ENCODE measurements at places on chromosomes 6 and 20.

DNA sequence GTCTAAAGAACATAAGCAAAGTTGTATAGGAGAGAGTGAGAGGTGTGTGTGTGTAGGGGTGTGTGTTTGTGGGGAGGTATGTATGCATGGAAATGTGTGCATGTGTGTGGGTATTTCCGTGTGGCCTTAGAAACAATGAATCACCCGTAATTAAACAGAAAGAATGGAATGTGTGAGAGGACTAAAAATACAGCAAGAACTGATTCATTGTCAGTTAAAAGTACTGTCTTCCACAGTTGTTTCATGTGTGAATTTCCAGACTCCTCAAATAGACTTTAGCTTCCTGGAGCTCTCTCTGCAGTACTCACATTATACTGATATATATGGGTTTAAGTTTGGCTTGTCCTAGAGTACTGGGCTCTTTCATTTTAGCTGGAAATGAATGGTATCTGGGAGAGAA is 145.7 kb downstream of the RIMS1 start:
- DNase-seq: no peak

- no peak for DNase-seq
Measured at GRCh38 chr20:59378396-59378795, 78.0 kb downstream of the EDN3 start.

- no peak for DNase-seq
Measured at GRCh38 chr6:90465686-90466085, 121.2 kb downstream of the MAP3K7 start.

- DNase-seq: peak; percentile 29
Measured at GRCh38 chr6:133245422-133245903, 4.3 kb downstream of the EYA4 start.

DNA sequence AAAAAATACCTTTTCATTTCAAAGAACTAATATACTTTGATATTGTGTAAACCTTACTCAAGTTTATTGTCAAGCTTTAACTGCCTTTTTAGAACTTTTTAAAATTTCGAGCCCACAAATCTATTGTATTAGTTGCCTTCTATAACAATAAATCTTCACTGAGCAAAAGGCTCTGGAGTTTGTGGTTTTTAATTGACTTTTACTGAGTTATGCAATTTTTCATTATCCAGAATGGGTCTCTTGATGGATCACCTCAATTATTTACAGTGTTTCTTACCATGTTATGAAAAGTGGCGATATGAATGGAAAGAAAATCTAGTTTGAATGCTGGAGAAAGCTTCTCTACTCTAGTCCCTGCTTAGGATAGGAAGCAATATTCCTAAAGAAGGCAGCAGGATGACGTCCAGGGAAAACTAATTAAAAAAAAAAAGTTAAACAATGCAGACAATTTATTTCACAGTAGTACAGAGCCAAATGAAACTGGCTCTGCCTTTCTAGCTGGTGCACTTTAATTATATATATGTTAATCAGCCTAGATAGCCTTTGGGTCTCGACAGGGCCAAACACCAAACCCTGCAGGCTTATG is 5.0 kb downstream of the ID4 start:
- DNase-seq: no peak

- DNase-seq: no peak
Measured at GRCh38 chr6:119312441-119312840, 37.1 kb downstream of the MAN1A1 start.

DNA sequence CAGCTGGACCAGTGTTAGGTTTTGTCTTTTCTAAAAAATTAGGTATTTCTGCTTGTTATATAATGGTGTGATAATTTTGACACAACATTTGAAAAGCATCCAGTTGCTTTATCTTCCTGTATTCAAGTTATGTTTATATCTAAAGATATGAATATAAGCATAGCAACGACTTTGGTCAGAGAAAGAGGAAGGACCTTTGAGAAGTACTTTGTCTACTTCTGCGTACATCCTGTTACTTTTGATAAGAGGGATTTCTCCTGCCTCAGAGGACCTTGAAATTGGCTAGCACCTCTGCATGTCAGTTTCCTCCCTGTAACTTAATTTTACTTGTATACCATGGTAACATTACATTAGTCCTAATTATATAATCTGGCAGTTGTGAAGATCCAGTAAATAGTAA is 24.8 kb downstream of the PHF20 start:
- DNase-seq: no peak

GRCh38 chr6:77511860-77512259 is 48.6 kb upstream of the HTR1B start:
- no peak for DNase-seq

DNA sequence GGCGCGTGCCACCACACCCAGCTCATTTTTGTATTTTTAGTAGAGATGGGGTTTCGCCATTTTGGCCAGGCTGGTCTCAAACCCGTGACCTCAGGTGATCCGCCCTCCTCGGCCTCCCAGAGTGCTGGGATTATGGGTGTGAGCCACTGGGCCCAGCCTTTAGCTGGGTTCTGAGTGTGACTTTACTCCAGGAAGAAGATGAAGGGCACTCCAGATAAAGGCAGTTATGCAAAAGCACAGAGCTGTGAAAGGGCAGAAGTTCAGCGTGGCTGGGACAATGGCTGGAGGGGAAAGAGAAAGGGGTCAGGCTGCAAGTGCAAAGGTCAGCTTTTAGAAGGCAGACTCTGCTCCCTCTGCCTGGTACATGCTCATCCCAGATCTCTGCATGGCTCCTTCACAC is 39.7 kb downstream of the MAP3K5 start:
- DNase-seq: no peak

DNA sequence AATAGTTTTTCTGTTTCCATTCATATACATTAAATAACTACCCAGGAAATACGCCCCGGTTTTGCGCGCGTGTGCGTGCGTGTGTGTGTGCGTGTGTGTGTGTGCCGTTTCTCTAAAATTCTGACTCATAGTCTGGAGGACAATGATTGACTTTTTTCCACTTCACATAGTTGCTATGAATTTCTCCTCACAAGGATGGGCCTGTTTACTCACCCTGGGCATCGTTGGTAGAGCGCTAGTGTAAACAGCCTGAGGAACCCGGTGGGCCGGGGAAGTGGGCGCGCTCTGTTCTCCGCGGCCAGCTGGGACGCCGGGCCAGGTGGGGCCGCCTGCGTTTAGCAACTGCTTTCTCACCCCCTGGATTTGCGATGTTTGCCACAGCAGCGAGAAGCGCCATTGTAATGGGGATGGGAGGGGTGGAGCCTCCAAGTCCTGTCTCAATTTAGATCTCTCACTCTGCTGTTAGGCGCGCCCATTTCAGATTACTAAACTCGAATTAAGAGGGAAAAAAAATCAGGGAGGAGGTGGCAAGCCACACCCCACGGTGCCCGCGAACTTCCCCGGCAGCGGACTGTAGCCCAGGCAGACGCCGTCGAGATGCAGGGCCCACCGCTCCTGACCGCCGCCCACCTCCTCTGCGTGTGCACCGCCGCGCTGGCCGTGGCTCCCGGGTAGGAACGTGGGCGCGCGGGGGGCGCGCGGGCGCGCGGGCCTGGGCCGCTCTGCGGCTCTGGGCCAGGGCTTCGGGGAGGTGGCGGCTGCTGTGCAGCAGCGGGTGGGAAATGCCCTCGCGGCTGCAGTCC is at the start of gene CD109:
Gene CD109 (plus strand): TSS at position 585 of the 803 bp plus-strand sequence. CDS start 13 bp downstream, at position 598.
- peak; percentile 66 for DNase-seq

DNA sequence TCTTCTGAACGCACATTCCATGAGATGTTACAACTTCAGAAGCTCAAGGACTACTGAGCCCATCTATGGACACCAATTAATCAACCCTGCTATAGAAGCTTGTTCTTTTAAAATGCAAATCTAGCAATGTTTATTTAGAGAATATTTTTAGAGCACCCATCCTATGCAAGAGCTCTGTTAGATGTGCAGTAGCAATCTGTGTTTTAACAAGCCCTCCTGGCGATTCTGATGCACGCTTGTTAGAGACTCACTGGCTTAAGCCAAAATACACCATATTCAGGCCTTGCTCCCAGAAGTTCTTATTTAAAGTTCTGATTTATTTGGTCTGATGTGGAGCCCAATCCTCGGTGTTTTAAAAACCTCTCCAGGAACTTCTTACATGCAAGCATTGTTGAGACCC is 21.1 kb upstream of the ARG1 start:
- no peak for DNase-seq

GRCh38 chr6:81051952-81052351 is 700.5 kb downstream of the TENT5A start:
- DNase-seq: no peak

GRCh38 chr6:75528423-75528822 is 34.8 kb upstream of the FILIP1 start:
- DNase-seq: no peak

DNA sequence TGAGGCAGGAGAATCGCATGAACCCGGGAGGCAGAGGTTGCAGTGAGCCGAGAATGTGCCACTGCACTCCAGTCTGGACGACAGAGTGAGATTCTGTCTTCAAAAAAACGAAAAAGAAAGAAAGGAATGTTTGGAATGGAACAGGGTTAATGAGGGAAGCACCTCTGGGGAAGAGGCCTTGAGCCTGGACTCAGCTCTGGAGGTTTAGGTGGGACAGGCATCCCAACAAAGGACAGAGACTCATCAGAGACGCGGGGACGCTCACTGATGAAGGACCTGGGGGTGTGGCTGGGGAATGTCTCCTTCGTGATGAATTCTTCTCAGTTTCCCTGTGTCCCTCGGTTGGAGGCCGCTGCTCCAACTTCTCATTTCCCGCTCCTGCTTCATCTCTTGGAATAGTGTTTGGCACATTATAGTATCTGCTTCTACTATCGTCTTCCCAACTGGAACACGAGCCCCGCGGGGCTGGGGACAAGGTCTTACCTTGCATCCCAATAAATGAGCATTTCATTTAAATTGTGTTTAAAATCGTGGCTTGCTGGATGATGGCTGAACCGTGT is 27.6 kb downstream of the KIF25 start:
- DNase-seq: no peak

GRCh38 chr6:72350296-72350881 is 271.5 kb upstream of the KCNQ5 start:
- DNase-seq: no peak

DNA sequence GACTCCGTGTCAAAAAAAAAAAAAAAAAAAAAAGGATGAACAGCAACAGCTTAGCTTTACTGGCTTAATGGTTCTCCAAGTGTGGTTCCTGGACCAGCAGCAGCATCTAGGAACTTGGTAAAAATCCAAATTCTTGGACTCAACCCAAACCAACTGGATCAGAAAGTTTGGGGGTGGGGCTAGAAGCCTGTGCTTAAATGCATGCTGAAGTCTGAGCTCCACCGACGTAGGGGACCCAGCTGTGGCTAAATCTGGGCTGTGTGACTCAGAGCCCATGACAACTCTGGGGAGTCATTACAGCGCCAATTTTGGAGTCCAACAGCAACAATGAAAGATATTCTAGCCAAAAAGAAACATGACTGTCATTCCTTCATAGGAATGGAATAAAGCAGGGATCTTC is 13.6 kb upstream of the CHD6 start:
- DNase-seq: peak; percentile 34

- DNase-seq: no peak
Measured at GRCh38 chr20:34512955-34513419, 3.2 kb upstream of the DYNLRB1 start.

- DNase-seq: peak; percentile 30
Measured at GRCh38 chr6:169589293-169589692, 112.5 kb downstream of the WDR27 start.

DNA sequence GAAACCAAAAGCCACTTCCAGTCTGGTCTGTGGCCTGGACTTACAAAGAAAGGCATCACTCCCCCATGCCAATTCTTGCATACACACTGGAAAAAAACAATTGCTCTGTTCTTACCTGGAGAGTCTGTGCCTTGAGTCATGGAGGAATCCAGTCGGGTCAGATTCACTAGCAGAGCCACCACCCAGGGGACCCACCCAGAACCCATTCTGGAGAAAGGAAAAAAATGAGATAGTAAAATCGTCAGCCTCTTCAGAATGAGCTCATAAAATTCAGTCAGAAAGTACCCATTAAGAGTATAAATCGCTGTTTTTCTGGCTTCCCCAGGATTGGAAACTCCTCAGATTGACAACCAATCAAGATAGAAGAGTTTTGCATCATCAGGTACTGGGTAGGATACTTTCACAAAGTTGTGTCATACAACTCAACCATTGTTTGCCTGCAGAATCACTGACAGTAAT is at the start of gene HLA-DOB:
Gene HLA-DOB (minus strand): TSS at position 257 of the 459 bp plus-strand sequence. CDS start 51 bp downstream, at position 206.
- no peak for DNase-seq

- DNase-seq: no peak
Measured at GRCh38 chr6:166305562-166306117, 2.6 kb downstream of the PRR18 start.

DNA sequence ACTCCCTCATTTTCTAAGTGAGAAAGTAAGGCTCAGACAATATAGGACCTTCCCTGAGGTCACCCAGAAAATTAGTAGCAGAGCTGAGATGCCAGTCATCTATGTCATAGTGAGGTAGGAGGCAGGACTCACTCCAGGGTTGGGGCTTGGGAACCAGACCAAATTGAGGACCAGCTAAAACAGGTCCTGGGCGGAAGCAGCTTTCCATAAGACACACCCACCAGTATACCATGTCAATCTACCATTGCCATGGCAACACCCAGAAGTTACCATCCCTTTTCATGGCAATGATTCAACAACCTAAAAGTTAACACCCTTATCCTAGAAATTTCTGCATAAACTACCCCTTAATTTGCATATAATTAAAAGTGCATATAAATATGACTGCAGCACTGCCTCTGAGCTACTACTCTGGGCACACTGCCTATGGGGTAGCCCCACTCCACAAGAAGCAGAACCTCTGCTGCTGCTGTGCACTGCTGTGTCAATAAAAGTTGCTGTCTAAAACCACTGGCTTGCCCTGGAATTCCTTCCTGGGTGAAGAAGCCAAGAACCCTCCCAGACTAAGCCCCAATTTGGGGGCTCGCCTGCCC is 30.3 kb upstream of the OCSTAMP start:
- DNase-seq: no peak

- DNase-seq: no peak
Measured at GRCh38 chr6:35400111-35400510, 52.0 kb upstream of the FANCE start.

- no peak for DNase-seq
Measured at GRCh38 chr6:126531840-126532239, 191.9 kb downstream of the CENPW start.

DNA sequence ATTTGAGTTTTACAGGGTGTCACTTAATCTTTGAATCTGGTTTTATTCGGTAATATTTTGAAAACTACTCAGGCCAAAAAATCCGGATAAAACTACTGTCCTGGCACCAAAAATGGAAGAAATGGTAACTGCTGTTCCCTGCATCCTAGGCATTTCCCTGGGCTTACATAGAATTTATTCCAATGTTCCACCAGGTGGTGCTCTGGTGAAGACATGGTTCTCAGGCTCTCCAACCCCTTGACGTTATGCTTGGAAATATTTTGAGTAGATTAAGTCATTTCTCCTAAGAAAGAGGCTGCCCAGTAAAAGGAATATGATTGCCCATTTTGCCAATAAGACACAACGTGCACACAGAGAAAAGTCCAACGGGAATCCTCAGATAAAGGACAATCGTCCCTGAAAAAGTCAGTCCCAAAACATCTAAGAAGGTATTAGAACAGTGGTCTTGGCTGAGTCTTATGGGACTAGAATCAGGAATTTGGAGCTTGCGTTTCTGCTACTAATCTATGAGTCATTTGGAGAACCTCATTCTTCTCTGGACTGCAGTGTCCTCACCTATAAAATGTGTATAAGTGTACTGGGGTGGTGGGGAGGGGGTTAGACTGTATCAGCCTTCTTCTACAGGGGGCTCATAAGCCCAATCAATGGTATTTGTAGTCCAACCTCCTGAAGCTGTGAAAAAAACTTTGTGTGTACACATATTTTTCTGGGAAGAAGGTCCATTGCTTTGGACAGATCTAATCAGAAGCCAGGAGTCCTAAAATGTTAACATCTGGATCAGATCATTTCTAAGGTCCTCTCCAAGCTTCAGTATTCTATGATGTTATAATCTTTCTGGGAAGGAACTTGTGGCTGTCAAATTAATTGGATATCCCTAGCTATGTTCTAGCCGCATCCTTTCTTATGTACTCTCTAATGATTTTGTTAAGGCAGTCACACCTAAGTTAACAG is 131.0 kb upstream of the BMP2 start:
- DNase-seq: peak; percentile 65
